CD4-positive, alpha-beta memory T cell (primary cell): ENCODE measurements at places on chromosomes 3 and 15.

DNA sequence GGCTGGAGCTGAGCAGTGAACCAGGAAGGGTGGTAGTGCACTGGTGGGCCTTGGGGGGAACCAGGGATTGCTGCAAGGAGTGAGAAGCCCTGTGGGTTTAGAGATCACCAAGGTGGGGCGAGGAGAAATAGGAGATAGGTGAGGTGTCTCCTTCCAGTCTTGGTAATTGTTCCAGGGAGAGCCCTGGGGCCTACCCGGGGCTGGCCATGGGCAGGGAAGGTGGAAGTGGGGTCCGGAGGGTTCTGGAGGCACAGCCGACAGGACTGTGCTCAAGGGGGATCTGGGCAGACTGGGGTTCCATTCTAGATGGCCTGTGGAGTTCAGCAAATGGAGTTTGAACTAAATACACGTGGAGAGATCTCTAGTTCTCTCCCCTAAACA is 4.5 kb downstream of the CHST13 start:
- no peak for DNase-seq

- no peak for DNase-seq
Observed at GRCh38 chr15:97748576-97748975, 211.9 kb upstream of the ARRDC4 start.

DNA sequence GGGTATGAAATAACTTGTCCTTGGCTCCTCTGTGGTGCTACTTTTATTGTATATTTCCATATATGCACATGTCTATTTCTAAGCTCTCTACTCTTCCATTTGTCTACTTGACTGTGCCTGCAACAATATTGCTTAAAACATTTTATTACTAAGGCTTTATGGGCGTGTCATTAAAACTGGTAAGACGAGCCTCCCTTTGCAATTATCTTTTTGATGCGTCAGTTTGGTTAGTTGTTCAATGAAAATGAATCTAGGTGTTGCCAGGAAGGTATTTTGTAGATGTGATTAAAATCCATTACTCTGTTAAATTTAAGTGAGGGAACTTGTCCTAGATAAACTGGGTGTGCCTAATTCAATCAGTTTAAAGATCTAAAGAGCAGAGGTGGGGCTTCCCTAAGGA is 12.9 kb upstream of the TRA2B start:
- DNase-seq, result no peak

- DNase-seq, result no peak
Observed at GRCh38 chr15:78630886-78631633, 9.9 kb downstream of the CHRNB4 start.

DNA sequence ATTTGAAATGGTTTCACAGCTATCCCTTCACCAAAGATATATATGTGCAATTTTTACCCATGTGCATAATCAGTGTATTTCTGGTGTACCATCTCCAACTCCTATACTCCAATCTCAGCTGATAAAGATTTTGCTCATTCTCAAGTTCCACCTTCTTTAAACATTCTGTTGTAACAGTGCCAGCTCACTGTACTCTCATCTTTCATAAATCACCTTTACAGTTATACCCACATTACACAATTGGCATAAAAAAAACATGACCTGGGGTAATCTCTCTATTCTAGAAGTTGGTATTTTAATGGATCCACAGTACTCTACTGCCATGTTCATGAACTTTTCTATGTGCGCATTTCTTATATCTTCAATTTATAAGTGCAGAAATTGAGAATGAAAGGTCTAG is 339.9 kb upstream of the DPH6 start:
- no peak for DNase-seq

DNA sequence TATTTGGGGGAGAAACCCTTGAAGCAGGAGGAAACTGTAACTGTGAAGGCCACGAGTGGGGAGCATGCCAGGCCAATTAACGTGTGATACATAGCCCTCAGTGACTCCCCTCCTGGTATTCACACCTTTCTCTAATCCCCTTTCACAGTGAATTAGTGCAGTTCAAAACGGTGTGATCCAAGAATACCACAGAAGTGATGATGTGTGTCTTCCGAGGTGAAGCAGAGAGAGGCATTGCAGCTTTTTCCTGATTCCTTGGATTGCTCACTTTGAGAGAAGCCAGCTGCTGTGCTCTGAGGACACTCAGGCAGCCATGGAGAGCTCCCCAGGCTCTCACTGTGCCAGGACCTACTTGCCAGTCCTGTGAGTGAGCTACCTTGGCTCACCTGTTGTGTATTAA is 17.3 kb downstream of the NIPA2 start:
- no peak for DNase-seq

- DNase-seq, result no peak
Observed at GRCh38 chr3:59563966-59564365, 514.1 kb upstream of the CFAP20DC start.

DNA sequence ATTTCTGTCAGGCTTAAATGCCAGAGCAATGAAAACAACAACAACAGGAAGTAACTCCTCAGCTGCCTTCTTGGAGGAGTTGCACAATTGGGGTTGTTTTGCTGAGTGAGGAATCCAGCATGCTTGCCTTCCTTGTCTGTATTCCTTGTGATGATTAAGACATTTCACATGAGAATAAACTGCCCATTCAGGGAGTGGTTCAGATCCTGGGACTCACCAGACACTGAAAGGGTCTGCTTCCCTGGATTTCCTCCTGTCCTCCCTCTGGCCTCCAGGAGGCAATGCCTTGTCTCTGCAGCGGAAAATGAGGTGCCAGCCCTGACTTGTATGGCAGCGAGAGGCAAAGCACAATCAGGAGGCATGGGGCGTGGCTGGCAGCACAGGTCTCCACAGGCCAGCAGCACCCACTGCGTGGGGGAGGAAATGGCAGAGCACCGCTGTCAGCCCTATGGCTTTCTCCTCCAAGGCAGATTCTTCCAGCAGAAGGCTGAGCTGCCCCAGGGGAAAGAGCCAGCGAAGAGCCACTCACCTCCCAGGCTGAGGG is 41.5 kb downstream of the RBP2 start:
- DNase-seq, result no peak

DNA sequence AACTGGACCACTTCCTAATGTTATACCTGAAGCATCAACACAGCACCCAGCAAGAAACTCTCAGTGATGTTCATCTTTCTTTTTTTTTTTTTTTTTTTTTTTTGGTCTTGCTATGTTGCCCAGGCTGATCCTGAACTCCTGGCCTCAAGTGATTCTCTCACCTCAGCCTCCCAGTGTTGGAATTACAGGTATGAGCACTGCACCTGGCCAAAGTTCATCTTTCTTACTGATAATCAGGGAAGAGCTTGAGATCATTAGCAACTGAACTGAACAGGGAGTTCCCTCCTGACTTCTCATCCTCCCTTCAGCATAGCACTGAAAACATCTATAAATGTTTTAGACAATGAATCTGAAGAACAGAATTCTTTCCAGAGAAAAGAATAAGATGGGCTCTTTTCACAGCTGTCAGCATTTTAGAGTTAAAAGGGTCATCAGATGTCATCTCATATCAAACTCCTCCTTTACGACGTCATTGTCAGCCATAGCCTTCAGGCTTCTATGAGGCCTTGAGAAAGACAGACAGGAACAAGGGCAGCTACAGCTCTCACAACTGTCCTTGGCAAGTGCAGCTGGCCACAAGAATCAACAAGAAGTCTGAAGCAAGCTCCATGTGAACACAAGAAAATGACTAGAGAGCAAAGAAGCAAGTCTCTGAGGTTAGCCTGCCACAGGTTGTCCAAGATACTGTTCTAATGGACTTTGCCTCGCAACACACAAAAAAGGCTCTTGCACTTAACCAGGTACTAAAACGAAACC is 33.8 kb downstream of the SCAP start:
- DNase-seq, result no peak

- no peak for DNase-seq
Observed at GRCh38 chr15:42413920-42414319, 54.6 kb downstream of the CAPN3 start.

GRCh38 chr3:171193693-171194092 is 167.2 kb upstream of the SLC2A2 start:
- DNase-seq, result no peak

GRCh38 chr3:181722156-181722555 is 10.4 kb downstream of the SOX2 start:
- no peak for DNase-seq

- DNase-seq, result no peak
Observed at GRCh38 chr3:57116501-57116900, 48.7 kb downstream of the IL17RD start.

DNA sequence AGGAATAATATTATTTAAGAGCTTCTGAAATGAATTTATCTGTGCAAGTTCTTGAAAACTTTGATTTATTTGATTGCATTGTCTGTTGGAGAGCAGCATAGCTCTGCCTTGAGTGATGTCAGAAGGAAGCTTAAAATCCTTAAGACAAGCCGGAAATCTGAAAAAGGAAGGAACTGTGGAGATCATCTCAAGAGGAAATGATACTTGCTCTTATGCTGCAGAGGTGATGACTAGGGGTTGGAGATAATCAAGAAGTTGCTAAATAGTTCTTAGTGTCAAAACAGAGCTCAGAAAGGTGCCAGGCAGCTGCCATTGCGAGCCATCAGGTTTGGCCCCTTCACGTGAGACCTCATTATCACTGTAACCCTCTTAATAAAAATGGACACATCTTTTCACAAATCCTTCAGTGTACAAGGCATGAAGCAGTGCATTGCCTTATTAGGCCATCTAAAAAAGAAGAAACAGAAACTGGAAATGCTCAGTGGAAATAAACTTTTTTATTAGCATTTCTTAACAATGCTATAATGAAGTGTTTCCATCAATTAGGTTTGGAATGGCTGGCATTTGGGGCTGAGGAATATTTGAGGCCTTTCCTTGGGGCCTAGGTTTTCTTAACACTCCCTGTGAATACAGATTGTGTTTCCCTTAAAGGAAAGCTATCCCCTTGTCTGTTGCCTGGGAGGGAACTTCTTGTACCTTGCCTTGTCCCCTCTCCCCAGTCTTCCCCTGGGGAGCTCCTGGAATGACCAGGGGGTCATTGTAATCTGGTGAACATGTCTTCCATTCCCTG is 34.5 kb upstream of the VILL start:
- no peak for DNase-seq

DNA sequence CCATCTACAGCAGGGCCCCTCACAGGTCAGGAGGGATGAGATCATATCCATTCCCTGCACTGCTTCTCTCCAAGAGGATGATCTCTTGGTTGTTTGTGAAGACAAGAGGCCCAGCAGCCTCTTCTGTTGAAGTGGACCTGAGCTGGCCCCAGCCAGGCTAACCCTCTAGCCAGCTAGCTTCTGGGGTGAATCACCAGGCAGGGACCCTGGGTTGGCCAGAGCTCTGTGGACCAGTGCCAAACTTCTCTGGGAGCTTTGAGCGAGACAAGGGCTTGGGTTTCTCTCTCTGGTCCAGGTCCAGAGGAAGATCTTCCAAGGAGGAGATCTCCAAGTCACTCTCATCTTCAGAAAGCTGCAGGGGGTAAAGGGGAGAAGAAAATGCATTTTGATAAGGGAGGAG is 52.7 kb downstream of the CLDN18 start:
- no peak for DNase-seq

DNA sequence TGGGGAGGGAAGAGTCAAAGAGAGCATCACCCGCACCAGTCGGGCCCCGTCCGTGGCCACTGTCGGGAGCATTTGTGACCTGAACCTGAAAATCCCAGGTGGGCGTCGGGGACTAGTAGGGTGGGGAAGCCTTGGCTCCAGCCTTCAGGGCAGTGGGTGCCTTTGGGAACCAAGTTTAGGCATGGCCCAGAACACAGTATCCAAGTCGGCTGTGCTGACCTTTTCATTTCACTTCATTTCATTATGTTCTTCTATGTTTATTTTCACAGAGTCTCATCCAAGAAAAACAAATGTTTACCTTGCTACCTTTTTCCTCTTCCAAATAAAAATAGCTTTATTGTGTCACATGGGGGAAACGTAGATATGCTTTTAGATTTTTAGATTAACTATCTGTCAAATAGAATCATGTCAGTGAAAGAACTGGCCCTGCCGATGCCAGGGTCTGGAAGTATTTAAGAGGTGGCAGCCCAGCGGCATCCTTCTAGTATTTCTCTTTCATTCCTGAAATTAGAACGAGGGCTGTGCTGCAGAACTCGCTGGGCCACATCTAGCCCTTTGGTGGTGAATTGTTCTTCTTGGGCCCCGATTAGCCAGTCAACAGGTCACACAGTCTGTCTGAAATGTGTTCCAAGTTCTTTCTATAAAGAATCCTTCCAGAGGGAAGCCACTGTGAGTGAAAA is 60.5 kb downstream of the DNASE1L3 start:
- no peak for DNase-seq

GRCh38 chr3:160860346-160860745 is 104.3 kb downstream of the PPM1L start:
- no peak for DNase-seq

GRCh38 chr3:56988458-56989168 is 71.9 kb upstream of the SPATA12 start:
- DNase-seq, result peak; percentile 65

DNA sequence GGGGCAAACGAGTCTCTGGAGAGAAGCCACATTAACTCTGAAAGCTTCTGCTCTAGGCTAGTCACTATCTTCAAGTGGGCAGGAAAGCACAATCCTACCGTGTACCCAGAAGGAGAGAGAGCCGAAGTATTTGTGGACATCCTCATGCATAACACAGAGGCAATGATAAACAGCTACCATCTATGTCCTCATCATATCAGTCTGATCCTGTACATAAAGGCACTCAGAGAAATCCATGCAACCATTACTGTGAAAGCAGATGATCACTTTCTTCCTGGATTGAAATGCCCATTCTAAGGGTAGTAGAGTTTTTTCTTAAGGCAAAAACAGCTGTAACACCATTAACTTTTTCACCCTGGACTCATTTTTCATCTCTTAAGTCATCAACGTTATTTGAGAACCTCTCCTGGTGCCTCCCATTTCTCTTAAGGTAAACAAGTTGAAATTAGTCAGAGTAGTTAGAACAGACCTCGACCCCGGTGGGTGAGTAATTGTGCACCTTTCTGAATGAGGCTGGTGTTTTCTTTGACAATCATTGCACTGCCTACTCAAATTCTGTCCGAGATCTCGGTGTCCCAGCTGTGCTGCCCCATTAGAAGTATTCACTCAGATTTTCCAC is 327.4 kb downstream of the SHQ1 start:
- no peak for DNase-seq

- DNase-seq, result no peak
Observed at GRCh38 chr3:72661115-72661457, 187.2 kb downstream of the SHQ1 start.

- no peak for DNase-seq
Observed at GRCh38 chr3:195829897-195830254, 18.1 kb upstream of the MUC4 start.
